Skin of body (tissue), 3 donors: ENCODE measurements at places on chromosomes 1 and 21. TPM values are rescaled to one million over a fixed set of nuclear protein-coding genes. Genes with fewer than 3 reads are reported as not detected.

DNA sequence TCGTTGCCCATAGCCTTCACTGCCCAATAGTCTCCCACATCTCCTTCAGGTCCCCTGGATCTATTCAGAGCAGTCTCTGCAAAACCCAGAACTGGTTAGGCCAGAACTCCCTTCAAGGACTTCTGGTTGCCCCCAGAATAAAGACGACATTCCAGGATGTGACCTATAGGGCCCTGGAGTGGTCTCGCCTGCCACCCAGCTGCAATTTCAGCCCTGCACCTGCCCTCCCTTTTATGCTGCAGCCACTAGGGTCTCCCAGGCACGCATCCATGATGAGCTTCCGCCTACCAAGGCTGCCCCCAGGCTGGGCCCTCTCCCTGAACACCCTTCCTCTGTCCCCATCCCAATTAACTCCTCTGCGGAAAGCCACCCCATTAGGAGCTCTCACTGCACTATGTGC, 7.2 kb upstream of the TSPEAR start:
- DNase-seq = no peak

DNA sequence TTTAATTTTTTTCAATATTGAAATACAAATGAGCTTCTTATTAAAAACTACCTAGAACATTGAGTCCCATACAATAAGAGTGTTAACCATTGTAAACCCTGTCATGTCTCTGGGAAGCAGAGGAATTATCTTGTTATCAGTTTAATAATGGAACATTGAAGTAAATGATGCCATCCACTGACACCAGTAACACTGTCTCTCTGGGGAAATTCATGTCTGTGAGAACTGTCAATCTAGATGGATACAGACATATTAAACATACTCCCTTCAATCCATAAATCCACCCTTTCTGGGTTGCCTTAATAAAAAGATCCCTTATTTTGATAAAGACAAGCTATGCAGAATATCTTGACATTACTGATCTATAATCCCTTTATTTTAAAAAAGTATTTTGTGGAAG, 503.2 kb downstream of the DPYD start:
- DNase-seq = no peak

GRCh38 chr1:22132517-22133235, 10.2 kb downstream of the WNT4 start:
- no peak for DNase-seq

DNA sequence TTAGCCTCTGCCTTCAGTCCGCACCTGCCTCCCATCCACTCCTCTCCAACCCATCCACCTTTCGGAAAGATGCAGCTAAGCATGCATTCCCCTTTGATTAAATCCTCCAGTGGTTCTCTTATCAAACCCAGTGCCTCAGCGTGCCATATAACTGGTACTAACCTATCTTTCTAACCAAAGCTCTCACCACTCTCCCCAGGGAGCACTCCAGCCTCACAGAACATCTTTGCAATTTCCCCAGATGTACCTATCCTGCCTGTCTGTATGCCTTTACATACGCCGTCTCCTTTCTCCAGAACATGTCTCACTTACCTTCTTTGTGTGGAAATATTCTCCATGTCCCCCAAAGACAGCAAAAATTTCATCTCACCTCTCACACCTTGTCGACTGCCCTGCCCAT, 80.0 kb downstream of the SLC25A24 start:
- DNase-seq = no peak

DNA sequence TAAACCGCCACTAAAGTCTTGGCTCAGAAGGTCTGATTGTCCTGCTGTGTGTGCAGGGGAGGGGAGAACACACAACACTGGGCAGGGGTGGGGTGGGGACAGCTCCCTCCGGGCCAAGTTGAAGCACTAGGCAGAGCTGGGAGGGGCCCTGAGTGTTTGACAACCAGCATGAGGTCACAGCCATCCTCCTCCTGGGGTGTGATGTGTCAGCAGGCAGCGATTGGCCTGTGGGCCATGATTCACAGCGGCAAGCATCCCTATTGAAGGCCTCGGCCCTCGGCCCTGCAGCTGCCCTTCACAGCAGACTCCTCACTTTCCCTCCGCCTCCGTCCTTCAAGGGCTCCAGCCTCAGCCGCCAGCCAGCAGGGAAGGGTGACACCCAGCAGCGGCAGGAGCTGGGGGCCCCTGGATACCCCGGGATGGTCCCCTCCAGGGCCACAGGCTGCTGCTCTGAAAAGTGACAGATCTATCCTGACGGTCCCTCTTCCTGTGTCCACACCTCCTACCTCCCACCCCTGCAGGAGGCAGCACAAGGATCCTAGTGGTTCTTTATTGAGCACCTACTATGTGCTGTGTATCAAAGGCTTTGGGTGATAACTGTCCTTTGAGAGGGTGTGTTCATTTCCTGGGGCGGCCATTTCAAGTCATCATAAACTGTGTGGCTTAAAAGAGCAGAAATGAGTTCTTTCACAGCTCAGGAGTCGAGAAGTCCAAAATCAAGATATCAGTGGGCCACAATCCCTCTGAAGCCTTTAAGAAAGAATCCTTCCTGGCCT, 66.0 kb upstream of the SLC25A33 start:
- DNase-seq = peak; percentile 88

GRCh38 chr1:231983588-231984193, 357.1 kb downstream of the DISC1 start:
- no peak for DNase-seq

DNA sequence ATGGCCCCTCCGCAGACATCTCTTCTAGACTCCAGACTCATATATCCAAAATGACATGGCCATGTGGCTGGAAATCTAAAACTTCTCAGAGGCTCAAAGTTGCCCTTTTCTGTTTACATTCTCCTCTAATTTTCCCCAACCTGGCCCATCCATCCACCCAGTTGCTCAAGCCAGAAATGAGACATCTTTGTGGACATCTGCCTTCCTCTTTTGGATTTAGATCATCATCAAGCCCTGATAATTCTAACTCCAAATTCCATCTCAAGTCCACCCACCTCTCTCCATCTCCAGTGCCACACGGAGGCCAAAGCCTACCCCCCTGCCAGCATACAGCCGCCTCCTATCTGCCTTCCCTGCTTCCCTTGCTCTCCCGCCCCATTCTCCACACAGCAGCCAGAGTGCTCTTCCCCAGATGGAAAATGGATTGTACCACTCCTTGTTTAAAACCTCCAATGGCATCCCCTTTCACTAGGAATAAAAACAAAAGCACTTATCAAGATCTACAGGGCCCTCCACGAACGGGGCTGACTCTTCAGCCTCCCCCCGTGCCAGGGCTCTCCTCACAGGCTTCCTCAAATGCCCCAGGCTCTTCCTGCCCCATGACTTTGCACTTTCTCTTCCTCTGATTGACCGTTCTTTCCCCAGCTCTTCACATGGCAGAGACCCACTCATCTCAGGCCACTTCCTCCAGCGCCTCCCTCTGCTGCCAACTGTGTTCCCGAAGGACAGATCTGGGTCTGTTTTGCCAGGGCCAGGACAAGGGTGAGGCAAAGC, 40.1 kb downstream of the SYT6 start:
- DNase-seq = no peak

- peak; percentile 72 for DNase-seq
Observed at GRCh38 chr1:225652729-225653462, at the start of gene ENAH. ENAH (minus strand) TSS chr1:225653123; CDS start chr1:225652690, 433 bp downstream.

GRCh38 chr1:232481091-232481490, 148.8 kb downstream of the SIPA1L2 start:
- DNase-seq = no peak

GRCh38 chr1:91769742-91770141, 116.2 kb downstream of the TGFBR3 start:
- no peak for DNase-seq

GRCh38 chr1:222019029-222019428, 277.1 kb upstream of the DUSP10 start:
- DNase-seq = no peak

DNA sequence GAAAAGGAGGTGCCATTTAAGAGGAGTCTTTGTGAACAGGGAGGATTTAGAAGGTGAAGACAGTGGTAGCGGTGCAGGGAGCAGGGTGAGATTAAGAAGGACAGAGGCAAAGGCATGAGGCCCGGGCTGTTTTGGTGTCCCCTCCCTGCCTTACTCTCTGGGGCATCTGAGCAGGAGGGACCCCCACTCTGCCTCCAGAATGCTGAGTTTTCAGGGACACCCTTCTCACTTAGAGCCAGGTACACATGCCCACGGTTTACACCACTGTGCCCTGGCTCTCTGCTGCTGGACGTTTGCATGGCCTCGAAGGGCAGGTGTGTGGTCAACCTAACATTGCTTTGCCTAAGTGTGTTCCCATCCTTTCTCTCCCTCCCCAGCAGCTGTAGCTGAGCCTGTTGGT, 20.5 kb upstream of the PARP1 start:
- no peak for DNase-seq

- DNase-seq = no peak
Observed at GRCh38 chr1:172134087-172134731, 286.3 kb upstream of the C1orf105 start.

DNA sequence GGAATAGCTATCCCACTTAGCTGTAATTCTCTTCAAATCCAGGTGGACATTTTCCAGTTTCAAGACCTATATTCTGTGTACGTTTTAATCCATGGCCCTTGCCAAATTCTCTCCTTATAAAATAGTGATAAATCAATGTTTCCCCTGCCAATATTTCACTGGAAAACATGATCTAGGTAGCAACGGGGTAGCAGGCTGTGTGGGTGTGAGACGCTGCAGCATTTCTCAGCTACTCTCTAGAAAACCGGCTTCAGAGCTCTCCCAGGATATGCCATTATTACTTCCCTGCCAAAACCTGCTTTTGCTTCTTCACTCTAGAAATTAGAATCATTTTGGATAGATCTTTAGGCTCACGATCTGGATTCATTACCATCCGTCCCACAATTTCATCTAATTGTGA, 82.1 kb upstream of the SIPA1L2 start:
- no peak for DNase-seq

GRCh38 chr21:34704119-34704518, 35.3 kb downstream of the CLIC6 start:
- DNase-seq = peak; percentile 25

- DNase-seq = no peak
Observed at GRCh38 chr21:15034126-15034853, 30.5 kb downstream of the NRIP1 start.

GRCh38 chr1:201745023-201745422, 83.9 kb upstream of the IPO9 start:
- no peak for DNase-seq

DNA sequence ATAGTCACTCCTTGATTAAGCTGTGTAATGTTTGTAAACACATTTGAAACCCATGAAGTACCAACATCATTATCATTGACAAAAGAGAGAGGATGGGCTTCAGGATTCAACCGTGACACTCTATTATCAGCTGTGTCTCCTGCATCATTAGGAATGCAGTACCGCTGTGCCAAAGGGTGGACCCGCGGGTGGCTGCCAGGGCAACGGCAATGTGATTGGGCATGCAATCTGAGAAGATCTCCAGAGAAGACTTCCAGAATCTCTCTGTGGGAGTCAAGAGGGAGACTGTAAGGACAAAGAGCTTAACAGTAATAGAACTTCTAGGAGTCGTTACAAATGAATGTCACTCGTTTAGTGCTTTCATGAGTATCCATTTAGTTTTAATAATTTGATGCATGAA, 97.9 kb downstream of the USH2A start:
- no peak for DNase-seq

DNA sequence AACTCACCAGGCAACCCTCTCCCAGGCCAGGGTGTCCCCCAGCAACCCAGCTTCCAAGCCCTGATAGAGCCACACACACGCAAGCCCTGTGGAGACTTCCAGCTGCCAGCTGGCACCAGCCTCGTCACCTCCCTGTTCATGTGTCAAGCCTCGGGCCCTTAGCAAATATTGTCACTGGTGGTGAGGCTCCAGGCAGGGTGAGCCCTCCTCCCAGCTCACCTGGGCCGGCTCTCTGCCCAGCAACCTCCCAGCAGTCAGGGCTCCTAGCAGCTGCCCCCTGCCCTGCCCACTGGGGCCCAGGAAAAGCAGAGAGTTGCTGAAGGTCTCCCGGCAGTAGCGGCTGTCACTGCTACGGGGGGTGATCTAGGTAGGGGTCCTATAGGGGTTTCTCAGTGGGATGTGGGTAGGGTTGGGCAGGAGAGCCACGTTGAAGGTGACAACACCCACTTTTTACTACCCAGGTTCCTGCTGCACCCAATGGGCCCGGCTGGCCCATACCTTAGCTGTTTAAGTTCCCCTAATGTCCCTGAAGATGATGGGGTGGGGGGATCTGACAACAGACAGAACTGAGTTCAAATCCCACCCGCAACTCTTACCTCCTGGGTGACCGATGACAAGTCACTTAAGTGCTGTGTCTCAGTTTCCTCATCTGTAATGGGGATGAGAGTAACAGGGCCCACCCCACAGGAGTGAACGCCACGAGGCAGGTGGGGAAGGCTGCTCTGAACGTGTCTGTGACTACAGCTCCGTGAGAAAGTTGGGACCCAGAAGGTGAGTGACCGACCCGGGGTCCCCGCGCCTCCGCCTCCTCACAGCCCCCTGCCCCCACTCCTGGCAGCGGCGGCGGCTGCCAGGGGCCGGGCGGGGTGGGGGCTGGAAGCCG, 678 bp downstream of the TTC39A start:
- DNase-seq = no peak

- no peak for DNase-seq
Observed at GRCh38 chr1:173222149-173223030, 15.3 kb upstream of the TNFSF4 start.

A3GALT2 gene
- not detected for total RNA-seq

SPATA45 gene
- 0.89 TPM for total RNA-seq

INTS7 gene
- total RNA-seq = 15.8 TPM

RGS13 gene
- total RNA-seq = 0.79 TPM

LRRC53 gene
- total RNA-seq = not detected

MSH4 gene
- 0.39 TPM for total RNA-seq

PADI1 gene
- 11.7 TPM for total RNA-seq

SH3BP5L gene
- 10.4 TPM for total RNA-seq

PGLYRP4 gene
- total RNA-seq = 4.3 TPM

SMG5 gene
- total RNA-seq = 29.8 TPM
